ENCODE measurements at places on chromosomes 1 and 21. TPM values are rescaled to one million over a fixed set of nuclear protein-coding genes. Genes with fewer than 3 reads are reported as not detected.

DNA sequence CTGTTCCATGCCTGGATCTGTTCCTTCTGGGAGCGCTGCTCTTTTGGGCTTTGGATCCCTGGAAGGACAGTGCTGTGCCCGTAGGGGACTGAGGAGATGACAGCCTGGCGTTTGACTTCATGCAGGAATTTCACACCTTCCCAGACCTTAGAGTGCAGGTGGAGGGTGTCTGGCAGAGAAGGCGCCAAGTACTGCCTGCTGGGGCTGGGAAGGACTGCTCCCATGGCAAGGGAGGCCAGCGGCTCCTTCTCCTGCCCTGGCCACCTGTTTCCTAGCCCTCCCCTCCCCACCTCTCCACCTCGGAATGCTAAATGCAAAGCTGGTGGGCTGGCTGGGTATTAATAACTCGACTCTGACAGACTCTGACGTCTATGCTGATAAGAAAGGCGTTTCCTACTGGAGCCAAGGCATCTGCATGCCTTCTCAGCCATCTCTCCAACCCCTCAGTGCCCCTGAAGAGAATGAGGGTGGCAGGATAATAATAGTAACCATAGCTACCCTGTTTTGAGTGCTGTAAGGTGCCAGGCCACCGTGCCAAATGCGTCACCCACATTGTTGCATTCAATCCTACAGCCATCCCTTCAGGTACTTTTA is 17.5 kb upstream of the PDIK1L start:
- peak; percentile 39 for DNase-seq

DNA sequence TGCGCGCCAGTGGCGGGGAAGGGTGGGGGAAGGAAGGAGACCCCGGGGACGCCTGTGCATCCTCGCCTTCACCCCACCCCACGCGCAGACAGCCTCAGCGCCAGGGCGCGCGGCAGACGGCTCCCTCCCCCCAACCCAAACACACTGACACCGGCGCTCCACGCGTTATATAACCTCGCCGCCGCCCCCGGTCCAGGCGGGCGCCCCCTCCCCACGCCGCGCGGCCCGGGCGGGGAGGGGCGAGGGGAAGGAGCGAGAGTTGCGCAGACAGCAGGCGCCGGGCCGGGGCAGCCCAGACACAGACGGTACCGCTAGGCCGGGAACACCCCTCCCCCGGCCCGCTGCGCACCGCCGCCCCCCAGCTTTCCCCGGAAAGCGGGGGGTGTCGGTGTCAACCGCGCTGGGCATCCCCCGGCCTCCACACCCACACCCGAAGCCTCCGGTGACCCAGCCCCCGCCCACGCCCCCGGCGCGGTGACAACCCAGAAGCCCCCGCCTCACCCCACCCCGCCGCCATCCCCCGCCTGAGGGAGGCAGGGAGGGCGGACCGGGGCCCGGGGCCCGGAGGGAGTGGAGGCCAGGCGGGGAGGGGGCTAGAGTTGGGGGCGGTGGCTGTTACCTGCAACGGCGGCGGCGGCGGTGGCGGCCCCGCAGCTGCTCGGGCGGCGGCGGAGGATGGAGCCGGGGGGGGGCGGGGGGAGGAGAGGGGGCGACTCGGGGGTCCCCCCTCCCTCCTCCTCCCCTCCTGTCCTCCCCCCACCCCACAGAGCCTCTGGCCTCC is 432 bp downstream of the AKT3 start:
- DNase-seq: peak; percentile 37

GRCh38 chr1:156259805-156260204 is 11.9 kb upstream of the PAQR6 start:
- DNase-seq: no peak

FAM163A gene
- 0.06 TPM for polyA plus RNA-seq

TACSTD2 gene
- polyA plus RNA-seq: 8.7 TPM

All from left lung (tissue), 14 donors.